ENCODE measurements at places on chromosomes 12 and 14. TPM values are rescaled to one million over a fixed set of nuclear protein-coding genes. Genes with fewer than 3 reads are reported as not detected.

The CFAP251 gene
- total RNA-seq, result 8.8 TPM

The MANSC4 gene
- total RNA-seq, result not detected

The TAPBPL gene
- 19.7 TPM for total RNA-seq

DNA sequence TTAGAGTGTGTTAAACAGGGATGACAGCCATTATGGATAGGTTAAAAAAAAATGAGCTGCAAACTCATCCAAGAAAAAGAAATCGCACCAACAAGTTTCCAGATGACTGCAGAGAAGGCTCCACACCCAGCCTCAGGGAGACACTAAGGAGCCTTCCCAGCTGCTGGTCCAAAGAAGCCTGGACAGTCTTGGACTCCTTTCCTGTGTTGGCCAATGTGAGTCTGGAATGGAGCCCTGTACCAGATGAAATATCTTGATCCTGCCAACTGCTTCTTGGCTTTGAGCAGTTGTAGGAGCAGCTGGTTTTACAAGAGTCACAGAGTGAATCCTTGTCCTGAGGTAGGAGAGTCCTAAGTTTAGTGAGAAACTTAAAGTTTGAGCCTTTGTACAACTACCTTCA, 44.5 kb downstream of the SLC38A1 start:
- peak; percentile 98 for DNase-seq

GRCh38 chr14:73610687-73611086, 1.6 kb upstream of the ACOT6 start:
- no peak for DNase-seq

DNA sequence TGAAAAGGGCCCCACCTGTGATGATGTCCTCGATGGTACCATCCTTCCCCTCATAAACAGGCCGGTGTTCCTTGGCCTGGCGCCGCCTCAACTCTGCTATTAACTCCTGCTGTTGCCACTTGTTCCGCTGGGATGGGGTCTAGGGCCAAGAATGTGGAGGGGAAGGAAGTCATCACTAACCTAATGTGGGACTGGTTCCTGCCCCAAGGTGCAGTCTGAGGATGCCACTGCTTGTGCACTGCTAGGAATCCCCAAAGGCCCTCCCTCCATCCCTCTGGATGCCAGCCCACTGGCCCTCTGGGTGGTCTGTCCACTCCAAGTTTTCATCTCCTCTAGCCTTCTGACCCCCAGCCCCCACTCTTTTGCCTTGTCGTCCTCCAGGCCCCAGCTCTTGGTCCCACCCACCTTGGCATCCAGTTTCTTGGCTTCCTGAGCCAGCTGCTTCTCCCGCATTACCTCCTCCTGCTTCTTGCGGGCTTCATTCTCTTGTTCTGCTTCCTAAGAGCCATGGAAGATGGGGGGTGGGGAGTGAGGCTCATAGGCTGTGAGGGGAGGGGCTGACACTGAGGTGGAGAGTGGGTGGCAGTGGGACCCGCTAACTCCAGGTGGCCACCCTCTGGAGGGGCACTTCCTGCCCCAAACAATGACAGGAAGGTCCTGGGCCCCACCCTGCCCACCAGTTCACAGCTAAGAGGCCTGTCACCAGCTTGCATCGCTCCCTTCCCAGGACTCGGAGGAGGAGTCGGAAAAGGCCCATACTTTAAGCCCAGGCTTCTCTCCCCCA, 23.7 kb downstream of the PRPF40B start:
- DNase-seq, result peak; percentile 18

DNA sequence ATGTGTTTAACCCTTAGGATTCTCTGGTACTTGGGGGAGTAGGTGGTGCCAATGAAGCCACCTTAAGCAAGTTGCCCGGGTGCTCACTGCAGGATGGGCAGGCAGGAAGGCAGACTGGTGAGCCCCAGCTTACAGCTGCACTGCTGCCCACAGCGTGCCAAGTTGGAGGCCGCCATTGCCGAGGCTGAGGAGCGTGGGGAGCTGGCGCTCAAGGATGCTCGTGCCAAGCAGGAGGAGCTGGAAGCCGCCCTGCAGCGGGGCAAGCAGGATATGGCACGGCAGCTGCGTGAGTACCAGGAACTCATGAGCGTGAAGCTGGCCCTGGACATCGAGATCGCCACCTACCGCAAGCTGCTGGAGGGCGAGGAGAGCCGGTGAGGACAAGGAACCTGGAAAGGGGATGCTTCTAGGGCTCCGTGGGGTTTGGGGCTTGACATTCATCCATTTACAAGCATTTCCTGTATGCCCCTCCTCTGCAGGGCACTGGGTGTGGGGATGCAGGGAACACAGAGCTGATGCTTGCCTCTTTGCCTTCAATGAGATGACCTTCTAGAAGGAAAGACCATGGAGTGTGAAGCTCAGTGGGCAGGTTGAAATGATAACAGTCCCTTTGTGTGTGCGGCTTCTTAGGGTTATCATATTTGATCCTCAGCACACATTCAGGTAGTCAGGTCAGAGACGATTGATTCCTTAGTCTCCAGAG, 12.4 kb downstream of the KRT7 start:
- DNase-seq, result no peak
